Inflammatory macrophage treated with lipopolysaccharide for 1 hour (primary cell): ENCODE measurements at places on chromosomes 11 and 22.

DNA sequence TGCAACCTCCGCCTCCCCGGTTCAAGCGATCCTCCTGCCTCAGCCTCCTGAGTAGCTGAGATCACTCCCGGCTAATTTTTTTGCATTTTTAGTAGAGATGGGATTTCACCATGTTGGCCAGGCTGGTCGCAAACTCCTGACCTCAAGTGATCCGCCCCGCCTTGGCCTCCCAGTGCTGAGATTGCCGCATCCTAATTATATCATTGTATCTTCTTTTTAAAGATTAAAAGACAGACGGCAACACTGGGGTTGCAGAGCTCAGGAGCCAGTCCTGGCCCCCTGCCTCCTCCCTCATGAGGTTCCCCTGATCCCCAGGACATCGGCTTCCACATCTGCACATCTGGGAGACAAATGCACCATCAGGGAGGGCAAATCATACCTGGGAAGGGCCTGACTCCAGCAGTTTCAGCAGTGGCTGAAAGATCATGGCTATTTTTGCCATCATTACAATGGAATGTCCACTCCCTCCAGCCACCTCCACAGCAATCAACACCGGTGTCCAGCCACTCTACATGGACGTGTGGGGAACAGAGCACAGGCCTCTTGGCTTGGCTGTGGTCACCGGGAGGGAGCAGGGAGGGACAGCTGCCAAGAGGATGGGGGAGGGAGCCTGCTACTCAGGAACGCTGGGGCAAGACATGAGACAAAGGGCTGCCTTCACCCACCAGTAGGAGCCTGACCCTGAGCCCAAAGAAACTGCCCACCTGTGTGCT, 9.2 kb upstream of the CELSR1 start:
- DNase-seq: no peak

GRCh38 chr11:104476454-104476853, 312.5 kb upstream of the PDGFD start:
- no peak for DNase-seq

DNA sequence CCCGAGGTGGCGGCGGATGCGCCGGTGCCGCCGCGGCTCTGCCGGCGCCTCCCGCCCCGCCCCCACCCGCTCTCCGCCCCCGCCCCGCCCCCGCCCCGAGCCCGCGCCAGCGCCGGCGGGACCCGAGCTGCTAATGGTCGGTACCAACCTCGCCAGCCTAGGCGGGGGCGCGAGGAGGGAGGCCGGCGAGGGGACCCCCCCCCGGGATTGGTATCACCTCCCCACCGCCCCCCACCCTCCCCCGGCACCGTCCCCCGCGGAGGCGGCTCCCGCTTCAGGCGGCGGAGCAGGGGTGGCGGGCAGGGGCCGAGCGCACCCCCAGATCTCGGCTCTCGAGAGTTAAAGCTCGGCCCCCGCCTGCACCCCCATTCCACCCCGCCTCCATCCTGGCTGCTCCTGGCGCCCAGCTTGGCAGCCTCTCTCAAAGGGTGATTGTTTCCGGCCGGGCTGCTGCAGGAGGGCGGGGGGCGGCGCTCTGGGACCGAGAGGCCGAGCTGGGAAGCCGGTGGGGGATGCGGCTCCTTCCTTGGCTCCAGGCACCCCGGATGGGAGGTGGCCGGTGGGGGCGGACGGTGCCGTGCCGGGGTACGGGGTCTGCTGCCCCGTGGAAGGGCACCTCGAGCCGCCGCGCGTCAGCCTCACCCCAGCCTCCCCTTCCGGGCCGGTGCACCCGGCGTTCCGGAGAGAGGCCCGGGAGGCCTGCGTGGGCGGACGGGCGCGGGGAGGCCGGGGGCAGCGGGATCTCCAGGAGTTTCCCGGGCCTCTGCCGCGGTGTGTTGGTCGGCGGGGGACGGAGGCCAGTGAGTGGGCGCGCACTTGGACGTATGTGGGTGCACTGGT, at the start of gene B3GAT1:
Gene B3GAT1 (minus strand): TSS at position 40 of the 840 bp plus-strand sequence. CDS start 24,583 bp downstream, outside the sequence.
- no peak for DNase-seq

- no peak for DNase-seq
These were observed 52.1 kb downstream of the NTM start for GRCh38 chr11:131422496-131422895.
